ENCODE measurements at places on chromosomes 3 and 15.

DNA sequence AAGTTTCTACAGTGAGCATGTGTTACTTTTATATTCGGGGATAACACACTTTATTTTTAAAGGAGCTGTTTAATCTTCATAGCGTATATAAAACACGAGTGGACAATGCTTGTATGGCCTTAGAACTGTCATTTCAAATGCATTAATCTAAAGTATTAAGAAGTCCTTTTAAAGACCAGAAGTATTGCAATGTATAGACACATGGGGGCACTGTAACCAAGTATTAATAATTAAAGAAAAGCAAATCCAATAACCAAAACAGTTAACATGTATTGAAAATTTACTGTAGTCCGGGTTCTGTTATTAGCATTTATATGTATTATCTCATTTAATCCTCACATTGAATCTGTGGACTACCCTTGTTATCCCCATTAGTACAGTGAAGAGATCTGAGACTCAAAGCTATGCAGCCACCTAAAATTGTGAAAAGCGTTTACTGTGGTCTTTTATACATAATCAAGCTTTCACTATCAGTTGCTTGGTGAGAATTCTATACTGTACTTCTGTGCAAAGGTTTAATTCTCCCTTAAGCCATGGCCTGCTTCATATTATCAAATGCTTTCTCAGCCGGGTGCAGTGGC lies 10.1 kb downstream of the ARL14 start:
- H3K4me1 ChIP-seq, result no peaks in the 10 kb centered on the region
- H3K27me3 ChIP-seq, result no peaks in the 10 kb centered on the region
- H3K27ac ChIP-seq, result no peak overlapping the region
- no peaks in the 10 kb centered on the region for H3K36me3 ChIP-seq
- H3K4me3 ChIP-seq, result no peak overlapping the region

DNA sequence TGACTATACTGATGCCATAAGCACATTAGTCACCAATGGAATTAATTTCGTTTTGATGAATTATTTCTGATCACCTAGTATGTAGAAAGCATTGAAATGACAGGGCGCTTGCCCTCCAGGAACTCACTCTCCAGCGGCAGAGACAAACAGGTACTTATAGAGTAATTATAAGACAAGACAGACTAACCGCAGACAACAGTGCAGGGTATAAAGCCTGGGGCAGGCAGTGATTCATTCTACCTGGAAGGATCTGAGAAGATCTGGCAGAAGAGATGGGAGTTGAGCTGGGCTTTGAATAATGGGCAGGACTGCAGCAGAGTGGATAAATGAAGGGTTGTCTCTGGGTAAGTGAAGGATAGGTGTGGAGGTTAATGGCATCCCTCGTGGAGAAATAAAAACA lies 331.8 kb downstream of the FGF12 start:
- H3K4me1 ChIP-seq, result no peaks in the 10 kb centered on the region
- no peaks in the 10 kb centered on the region for H3K36me3 ChIP-seq
- DNase-seq, result no peak
- H3K4me3 ChIP-seq, result no peak overlapping the region

GRCh38 chr3:150737874-150738679 lies 24.9 kb downstream of the SIAH2 start:
- H3K36me3 ChIP-seq, result peaks cover 24% of the 10 kb centered on the region
- peaks cover 45% of the 10 kb centered on the region for H3K4me1 ChIP-seq
- no peak overlapping the region for H3K4me3 ChIP-seq
- no peaks in the 10 kb centered on the region for H3K27me3 ChIP-seq

- no peak overlapping the region for H3K4me3 ChIP-seq
- DNase-seq, result no peak
- no peaks in the 10 kb centered on the region for H3K27me3 ChIP-seq
- no peak overlapping the region for H3K27ac ChIP-seq
These were observed 138.9 kb downstream of the ZIC4 start for GRCh38 chr3:147267434-147267833.

DNA sequence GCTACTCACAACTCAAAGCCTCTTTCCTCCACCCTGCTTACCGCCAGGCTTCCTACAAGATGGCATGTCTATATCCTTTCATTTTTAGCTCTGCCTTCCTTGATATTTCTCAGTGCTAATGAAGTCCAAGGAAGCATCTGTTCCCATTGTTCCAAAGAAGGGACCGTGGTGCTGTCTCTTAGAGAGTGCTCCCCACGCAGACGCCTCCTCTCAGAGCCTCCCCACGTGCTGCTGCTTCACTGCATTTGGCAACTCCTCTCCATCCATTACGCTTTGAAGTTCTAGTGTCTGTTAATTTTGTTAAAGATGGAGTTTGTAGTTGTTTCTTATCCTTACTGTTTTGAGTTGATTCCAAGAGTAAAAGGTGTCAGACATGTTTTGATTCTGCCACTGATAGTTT lies 26.2 kb downstream of the GNB4 start:
- DNase-seq, result no peak
- no peak overlapping the region for H3K27ac ChIP-seq
- no peaks in the 10 kb centered on the region for H3K27me3 ChIP-seq
- no peak overlapping the region for H3K4me3 ChIP-seq
- H3K4me1 ChIP-seq, result no peaks in the 10 kb centered on the region
- H3K36me3 ChIP-seq, result peaks cover 5% of the 10 kb centered on the region

- no peak overlapping the region for H3K4me3 ChIP-seq
- peaks cover 8% of the 10 kb centered on the region for H3K27me3 ChIP-seq
- H3K4me1 ChIP-seq, result no peaks in the 10 kb centered on the region
These were observed 11.4 kb downstream of the FAM174B start for GRCh38 chr15:92643849-92644815.

- H3K4me1 ChIP-seq, result peaks cover 27% of the 10 kb centered on the region
- no peaks in the 10 kb centered on the region for H3K27me3 ChIP-seq
- H3K36me3 ChIP-seq, result peaks cover 86% of the 10 kb centered on the region
- peak; percentile 38 for DNase-seq
- H3K4me3 ChIP-seq, result peak overlapping the region; percentile 12
- peak overlapping the region; percentile 86 for H3K27ac ChIP-seq
These were observed 23.4 kb downstream of the WHAMM start for GRCh38 chr15:82832601-82833361.

- no peaks in the 10 kb centered on the region for H3K36me3 ChIP-seq
- no peak overlapping the region for H3K27ac ChIP-seq
- no peaks in the 10 kb centered on the region for H3K4me1 ChIP-seq
- no peak overlapping the region for H3K4me3 ChIP-seq
- no peaks in the 10 kb centered on the region for H3K27me3 ChIP-seq
These were observed 390.4 kb downstream of the ZIC1 start for GRCh38 chr3:147799601-147800000.

GRCh38 chr15:63891079-63891767 lies 57.5 kb upstream of the HERC1 start:
- no peaks in the 10 kb centered on the region for H3K36me3 ChIP-seq
- no peaks in the 10 kb centered on the region for H3K27me3 ChIP-seq
- peak overlapping the region; percentile 86 for H3K27ac ChIP-seq
- H3K4me1 ChIP-seq, result peaks cover 65% of the 10 kb centered on the region
- peak overlapping the region; percentile 25 for H3K4me3 ChIP-seq

DNA sequence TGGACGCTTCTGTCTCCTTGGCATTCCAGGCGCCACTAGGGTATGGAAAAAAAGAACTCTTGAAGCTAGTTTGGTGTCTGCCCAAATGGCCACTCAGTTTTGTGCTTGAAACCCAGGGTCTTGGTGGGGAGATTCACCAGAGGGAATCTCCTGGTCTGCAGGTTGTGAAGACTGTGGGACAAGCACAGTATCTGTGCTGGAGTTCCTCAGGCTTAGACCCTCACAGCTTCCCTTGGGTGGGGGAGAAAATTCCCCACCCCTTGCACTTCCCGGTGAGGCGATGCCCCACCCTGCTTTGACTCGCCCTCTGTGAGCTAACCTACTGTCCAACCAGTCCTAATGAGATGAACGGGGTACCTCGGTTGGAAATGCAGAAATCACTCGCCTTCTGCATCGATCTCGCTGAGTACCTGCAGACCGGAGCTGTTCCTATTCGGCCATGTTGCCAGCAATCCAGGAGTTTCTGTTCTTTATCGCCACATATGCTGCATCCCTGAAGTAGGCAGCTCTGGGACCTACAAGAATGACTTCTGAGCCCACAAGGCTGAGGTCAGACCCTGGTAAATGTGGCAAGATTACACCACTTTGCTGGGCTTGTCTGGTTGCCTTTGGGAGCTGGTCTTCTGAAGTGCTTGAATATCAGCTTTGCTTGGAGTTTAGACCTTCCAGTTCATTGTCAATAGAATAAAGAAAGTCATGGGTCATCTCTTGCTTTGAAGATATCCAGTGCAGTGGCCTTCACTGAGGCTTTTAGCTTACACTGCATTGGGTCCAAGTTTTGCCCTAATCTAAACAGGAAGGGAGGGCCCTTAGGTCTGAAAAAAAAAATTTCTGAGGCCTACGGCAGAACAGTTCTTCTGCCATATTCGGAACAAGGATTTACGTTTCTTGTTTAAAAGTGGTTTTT lies 51.0 kb downstream of the SLC2A2 start:
- no peaks in the 10 kb centered on the region for H3K36me3 ChIP-seq
- H3K4me1 ChIP-seq, result no peaks in the 10 kb centered on the region
- H3K4me3 ChIP-seq, result no peak overlapping the region
- no peak overlapping the region for H3K27ac ChIP-seq
- peaks cover 21% of the 10 kb centered on the region for H3K27me3 ChIP-seq

DNA sequence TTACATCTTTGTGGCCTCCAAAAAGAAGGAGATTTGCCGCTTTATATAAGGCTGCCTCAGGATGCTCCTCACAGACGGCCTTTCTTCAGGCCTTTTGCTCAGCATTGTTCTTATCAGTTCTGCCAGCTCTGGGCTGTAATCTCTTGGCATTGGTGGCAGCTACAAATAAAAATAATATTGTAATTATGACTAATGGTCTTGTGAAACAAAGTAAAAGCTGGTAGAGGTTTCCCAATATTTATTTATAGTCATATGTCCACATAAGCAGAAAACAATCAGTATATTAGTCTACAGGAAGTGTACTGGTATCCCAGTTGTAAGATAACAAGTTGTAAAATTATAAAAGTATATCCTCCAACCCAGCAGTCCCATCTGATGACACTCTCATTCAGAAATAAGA lies 7.3 kb downstream of the NEK4 start:
- H3K27me3 ChIP-seq, result no peaks in the 10 kb centered on the region
- H3K4me1 ChIP-seq, result no peaks in the 10 kb centered on the region
- no peak for DNase-seq
- no peak overlapping the region for H3K27ac ChIP-seq
- no peak overlapping the region for H3K4me3 ChIP-seq

GRCh38 chr3:38662544-38662943 lies 13.1 kb upstream of the SCN5A start:
- H3K27me3 ChIP-seq, result peaks cover 30% of the 10 kb centered on the region
- no peak overlapping the region for H3K4me3 ChIP-seq
- H3K4me1 ChIP-seq, result no peaks in the 10 kb centered on the region

GRCh38 chr3:16140116-16140893 lies 34.2 kb upstream of the GALNT15 start:
- H3K27me3 ChIP-seq, result no peaks in the 10 kb centered on the region
- no peaks in the 10 kb centered on the region for H3K36me3 ChIP-seq
- H3K27ac ChIP-seq, result no peak overlapping the region
- H3K4me3 ChIP-seq, result no peak overlapping the region
- no peaks in the 10 kb centered on the region for H3K4me1 ChIP-seq

DNA sequence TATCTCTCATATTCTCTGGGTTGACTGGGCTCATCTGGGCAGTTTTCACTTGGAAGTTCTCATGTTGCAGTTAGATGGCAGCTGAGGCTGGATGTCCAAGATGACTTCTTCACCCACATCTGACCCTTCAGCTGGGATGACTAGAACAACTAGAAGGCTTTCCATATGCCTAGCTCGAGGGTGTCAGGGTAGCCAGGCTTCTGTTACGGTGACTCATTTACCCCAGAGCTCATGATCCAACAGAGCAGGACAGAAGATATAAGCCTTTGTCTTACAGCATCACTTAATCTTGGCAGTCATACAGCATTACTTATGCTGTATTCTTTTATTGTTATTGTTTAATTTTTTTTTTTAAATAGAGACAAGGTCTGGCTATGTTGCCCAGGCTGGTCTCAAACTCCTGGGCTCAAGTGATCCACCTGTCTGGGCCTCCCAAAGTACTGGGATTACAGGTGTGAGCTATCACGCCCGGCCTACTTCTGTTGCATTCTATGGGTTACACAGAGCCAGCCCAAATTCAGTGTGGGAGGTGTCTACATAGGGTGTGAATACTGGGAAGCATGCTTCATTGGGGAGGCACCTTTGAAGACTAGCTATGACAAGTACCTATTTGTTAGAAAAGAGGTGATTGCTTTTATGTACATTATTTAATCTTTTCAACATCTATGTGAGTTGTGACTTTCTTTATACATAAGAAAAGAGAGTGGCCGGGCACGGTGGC lies 10.7 kb downstream of the HMCES start:
- peaks cover 2% of the 10 kb centered on the region for H3K4me1 ChIP-seq
- H3K36me3 ChIP-seq, result peaks cover 48% of the 10 kb centered on the region
- no peak for DNase-seq

DNA sequence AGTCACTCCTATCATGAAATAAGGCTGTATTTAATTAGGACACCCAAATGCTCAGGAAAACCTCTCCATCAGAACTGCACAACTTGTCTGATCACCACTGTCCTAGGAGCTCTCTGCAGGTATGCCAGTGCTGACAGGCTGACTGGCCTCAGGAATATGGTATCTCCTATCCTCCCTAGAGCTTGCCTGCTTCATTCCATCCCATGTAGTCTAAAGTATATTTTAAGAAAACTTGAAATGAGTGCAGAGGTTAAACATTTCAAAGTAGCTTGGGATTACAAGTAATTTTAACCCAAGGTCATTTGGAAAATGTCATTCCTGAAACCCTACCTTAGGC lies 23.7 kb downstream of the FILIP1L start:
- H3K4me1 ChIP-seq, result peaks cover 61% of the 10 kb centered on the region
- no peak overlapping the region for H3K4me3 ChIP-seq
- peaks cover 34% of the 10 kb centered on the region for H3K36me3 ChIP-seq
- no peaks in the 10 kb centered on the region for H3K27me3 ChIP-seq

- no peaks in the 10 kb centered on the region for H3K36me3 ChIP-seq
- peaks cover 3% of the 10 kb centered on the region for H3K4me1 ChIP-seq
- no peak for DNase-seq
- H3K27me3 ChIP-seq, result peaks cover 6% of the 10 kb centered on the region
These were observed 298.8 kb downstream of the CHST2 start for GRCh38 chr3:143418391-143418790.

DNA sequence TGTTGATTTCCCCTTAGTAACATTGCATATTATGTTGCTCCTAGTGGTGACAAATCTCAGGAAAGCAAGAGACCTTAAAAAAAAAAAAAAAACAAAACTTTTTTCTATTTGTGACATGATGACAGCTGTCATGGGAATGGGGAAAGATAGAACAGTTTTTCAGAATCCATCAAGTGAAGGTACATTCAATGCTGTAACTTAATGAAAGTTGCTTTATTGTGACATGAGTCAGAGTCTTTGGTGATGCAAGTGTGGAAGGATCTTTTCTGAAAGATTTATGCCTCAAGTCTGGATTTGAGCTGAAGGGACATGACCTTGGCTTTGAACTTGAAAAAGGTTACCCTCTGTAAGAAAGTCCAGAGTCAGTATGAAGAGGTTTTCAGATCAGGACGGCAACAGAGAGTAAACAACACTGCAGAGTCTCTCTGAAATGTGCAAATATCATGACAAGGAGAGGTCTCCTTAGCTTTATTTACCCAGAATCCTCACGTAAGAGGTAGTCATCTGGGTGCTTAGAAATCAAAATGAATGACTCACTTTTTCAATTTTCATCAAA lies 424.7 kb downstream of the CNTN4 start:
- no peaks in the 10 kb centered on the region for H3K4me1 ChIP-seq
- H3K36me3 ChIP-seq, result no peaks in the 10 kb centered on the region
- H3K27ac ChIP-seq, result no peak overlapping the region
- H3K27me3 ChIP-seq, result no peaks in the 10 kb centered on the region

GRCh38 chr15:65302061-65302460 lies 2.4 kb upstream of the RNU5B-1 start:
- no peaks in the 10 kb centered on the region for H3K27me3 ChIP-seq
- peaks cover 62% of the 10 kb centered on the region for H3K4me1 ChIP-seq
- no peak overlapping the region for H3K4me3 ChIP-seq
- no peak for DNase-seq
- no peak overlapping the region for H3K27ac ChIP-seq

Measured in activated CD8-positive, alpha-beta T cell treated with anti-CD3 and anti-CD28 coated beads, Interleukin-2, amount 10 ng/mL, durations not matched to agents 7 days and 5 days (primary cell).